ENCODE measurements at places on chromosomes 11 and 22.

DNA sequence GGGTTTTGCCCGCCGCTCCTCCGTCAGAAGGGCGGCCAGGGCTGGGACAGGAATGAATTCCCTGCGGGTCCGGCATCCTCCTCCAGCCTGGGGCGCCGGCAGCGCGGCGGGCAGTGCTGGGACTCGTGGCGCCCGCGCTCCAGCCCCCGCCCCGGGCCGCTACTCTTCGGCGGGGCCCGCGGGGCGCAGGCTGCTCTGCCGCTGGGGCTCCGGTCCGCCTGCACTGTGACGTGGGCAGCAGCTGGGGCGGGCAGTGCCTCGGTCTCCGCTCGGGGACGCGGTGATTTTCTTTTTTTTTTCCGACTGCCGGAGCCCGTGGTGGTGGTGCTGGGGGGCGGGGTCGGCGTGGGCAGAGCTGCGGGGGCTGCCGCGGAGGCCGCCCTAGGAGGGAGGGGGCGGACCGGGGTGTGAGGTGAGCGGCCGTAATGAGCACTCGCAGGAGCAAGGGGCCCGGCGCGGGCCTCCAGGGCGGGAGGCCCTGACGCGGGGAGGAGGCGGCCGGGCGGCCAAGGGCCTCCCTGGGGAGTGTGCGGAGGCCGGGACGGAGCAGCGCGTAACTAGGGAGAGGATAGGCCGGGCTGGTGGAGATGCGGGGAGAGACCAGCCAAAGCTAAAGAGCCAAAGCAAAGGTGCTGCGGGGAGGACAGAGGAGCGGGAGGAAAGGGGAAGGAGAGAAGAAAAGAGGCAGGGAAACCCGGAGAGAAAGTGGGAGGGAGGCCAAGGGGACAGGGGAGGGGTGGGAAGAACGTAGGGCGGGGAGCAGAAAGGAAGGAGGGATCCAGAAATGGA lies 73.3 kb upstream of the ZBED5 start:
- no peak for DNase-seq

DNA sequence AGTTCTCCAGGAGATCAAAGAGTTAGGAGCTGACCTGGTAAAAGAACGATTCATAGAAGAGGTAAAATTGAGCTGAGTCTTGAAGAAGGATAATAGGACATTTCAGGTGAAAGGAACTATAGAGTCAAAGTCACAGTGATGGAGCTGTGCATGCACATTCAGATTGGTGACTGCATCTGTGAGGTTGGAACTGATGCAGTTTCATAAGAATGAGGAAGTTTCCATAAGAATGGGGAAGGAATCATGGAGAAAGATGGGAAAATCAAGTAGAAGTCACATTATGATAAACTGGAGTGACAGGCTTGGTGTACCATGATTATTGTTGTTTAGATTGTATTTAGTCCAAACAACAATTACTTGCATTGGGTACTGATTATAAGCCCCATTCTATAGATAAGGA lies 232.2 kb downstream of the FAM76B start:
- no peak for DNase-seq

DNA sequence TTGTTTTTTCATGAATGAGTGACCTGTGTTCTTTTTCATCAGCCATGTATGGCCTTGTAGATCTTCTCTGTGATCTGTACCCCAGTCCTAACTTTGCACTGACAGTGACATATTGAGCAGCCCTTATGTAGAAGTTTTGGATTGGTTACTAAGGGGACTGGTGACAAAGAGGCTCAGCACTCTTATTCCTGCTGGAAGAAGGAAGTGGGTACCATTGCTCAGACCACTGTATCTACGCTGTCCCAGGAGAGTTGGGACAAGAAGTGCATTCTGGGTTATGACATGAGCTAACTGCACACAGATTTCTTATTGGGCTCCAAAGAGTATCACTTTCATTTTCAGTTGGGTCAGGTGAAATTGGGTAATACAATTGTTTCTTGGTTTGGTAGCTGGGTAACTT lies 107.8 kb upstream of the RASSF10 start:
- no peak for DNase-seq

GRCh38 chr11:35602160-35602793 lies 16.0 kb upstream of the FJX1 start:
- DNase-seq: no peak

DNA sequence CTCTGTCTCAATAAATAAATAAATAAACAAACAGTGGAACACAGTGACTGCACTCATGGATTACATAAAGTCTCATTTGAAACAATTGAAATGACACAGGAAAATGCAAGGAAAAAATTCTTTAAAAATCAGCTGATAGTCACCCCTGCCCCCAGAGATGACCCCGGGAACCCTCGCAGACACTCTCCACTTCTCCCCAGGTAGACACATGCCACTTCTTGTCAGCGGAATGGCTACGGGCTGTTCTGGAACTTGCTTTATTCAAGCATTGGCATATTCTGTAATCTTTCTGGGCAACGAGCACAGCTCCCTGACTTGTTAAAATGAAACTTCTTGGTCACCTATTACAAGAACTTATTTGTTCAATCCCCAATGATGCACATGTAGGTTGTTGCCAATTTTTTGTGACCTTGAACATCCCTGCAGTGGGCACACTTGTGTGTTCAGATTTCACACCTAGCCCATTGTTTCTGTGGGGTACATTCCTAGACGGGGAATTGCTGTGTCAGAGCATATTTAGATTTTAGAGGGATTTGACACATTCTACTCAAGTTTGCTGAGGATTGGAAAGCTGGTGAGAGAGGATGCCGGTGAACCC lies 32.8 kb downstream of the MYEOV start:
- no peak for DNase-seq

DNA sequence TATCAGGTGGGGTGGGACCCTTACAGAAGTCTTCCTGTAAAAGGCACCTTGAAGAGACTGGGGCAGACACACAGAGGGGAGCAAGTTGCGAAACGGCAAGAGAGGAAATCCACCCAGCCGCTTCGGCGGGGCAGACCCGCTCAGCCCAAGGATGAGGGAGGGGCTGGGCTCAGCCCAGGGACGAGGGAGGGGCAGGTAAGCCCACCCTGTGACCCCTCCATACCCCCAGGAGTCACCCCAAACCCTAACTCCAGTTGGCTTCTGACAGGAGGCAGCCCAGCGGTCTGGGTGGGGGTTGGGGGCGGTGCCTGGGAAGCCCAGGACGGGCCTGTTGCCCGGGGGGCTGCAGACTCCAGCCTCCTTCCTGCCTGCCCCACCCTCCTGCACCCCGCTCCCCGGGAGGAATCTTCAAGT lies 965 bp downstream of the OSBPL5 start:
- no peak for DNase-seq

- no peak for DNase-seq
Observed at GRCh38 chr11:108534274-108534882, 36.2 kb upstream of the POGLUT3 start.

DNA sequence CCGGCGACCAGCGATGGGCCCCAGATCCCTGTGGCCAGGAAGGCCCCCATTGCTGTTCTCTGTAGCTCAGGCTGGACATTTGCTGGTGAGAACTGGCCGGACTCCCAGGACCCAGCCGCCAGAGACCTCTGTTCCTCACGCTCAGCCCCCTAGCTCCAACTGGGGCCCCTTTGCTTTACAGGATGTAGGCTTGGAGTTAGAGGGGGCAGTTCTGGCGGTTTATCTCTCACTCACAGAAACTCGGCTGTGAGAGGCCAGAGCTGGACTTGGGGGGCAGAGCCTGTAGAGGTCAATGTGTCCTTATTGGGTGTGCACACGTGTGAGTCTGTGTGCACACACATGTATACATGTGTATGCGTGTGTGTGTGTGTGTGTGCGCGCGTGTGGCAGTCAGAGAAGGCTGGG lies 502 bp downstream of the SMIM38 start:
- no peak for DNase-seq

- no peak for DNase-seq
Observed at GRCh38 chr11:63767565-63768236, 874 bp downstream of the ZFTA start.

GRCh38 chr11:129248618-129249017 lies 56.5 kb upstream of the ARHGAP32 start:
- DNase-seq: peak; percentile 42

DNA sequence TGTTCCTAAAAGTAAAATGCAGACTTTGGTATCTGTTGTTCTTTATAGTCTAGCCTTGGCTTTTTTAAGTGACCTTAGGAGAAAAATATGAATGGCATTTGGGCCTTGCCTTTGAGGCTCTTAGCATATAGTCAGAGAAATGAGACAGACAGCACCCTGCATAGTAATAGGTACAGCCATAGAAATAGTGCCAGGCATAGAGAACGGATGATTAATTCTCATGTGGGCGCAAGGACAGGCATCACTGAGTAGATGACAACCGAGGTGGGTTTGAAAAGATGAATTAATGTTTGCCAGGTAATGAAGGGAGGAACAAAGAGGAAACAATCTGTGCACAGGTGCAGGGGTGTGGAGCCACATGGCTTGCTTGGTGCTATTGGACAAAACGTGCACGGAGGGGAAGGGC lies 90.5 kb downstream of the BMAL1 start:
- peak; percentile 43 for DNase-seq

DNA sequence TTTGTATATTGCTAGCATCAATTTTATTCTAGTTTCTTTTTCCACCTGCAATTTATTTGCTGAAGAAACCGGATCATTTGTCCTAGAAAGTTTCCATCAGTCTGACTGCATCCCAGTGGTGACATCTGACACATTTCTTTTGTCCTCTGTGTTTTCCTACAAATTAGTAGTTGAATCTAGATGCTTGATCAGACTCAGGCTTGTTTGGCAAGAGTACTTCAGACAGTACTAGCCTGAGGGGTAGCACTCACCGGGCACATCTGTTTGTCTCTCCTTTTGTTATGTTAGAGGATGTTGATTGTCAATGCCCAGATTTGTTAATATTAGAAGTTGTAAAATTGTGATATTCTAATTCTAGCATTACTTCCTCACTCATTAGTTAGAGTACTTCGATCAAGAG lies 204.8 kb downstream of the SWAP70 start:
- no peak for DNase-seq

DNA sequence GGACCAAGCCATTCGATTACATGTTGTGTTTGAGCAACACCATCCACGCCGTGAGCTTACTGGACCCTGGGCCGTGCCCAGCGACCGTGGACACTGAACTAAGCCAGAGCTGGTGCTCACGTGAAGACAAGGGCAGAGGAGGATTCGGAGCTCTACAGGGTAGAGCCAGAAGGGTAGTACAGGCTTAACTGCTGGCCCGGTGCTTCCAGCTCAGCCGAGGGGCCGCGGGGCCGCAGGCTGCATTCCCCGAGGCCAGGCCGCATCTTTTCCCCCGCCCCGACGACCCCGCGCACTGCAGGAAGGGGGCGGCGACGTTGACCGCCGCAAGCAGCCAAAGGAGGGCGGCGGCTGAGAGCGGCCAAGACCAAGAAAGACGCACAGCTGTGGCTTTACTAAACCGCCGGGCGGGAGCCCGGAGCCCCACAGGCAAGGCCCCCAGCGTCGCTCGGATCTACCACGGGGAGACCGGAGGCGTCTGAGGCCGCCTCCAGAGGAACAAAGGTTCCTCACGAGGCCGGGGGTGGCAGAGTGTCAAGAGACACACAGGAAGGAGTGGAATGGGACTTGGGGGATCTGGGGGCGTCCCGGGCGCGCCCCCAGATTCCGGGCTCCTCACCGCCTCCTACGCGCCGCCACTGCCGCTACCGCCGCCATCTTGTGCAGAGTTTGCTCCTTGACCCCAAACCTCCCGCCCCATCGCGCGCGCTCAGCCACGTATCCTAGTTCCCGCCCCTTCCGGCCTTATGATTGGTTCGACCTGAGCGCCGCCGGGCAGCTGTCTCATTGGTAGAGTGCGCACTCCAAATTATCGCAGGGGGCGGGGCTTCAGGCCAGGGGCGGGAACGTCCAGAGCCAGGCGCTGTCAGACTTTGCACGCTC lies at the start of gene GANAB:
GANAB (minus strand) TSS at position 668 of the 879 bp plus-strand sequence; CDS start at position 654, 14 bp downstream.
- peak; percentile 86 for DNase-seq

DNA sequence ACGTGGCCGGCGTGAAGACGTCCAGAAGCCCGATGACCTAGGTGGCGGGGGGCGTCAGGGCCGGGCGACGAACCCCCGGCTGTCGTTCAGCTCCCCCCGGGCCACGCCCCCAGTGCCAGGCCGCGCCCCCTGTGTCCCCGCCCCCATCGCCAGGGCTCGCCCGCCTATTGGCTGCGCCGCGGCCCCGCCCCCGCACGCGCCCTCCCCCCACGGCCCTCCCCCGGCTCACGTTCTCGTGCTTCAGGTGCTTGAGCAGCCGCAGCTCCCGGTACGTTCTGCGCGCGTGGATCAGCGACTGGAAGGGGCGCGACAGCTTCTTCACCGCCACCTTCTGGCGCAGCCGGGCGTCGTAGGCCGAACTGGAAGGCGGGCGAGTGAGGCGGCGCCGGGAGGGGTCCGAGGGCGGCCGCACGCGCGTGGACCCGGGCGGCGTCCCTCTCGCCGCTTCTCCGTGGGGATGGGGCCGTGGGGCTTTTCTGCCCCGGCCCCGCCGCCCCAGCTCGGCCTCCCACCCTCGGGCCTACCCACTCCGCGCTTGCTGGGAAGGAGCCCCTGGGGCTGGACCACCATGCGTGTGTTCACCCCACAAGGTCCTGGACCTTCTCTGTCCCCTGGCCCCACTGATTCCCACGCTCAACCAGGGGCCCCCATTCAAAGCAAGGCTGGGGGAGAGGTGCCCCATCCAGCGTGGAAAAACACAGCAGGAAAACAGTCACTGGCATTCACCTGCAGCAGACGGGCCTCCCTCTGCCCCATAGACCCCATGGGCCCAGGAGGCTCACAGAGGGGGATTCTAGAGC lies 2.4 kb downstream of the MAPK11 start:
- no peak for DNase-seq

GRCh38 chr22:35488513-35488912 lies 52.1 kb upstream of the RASD2 start:
- DNase-seq: no peak

- DNase-seq: peak; percentile 73
Observed at GRCh38 chr22:44309137-44309536, 3.6 kb downstream of the SHISAL1 start.

DNA sequence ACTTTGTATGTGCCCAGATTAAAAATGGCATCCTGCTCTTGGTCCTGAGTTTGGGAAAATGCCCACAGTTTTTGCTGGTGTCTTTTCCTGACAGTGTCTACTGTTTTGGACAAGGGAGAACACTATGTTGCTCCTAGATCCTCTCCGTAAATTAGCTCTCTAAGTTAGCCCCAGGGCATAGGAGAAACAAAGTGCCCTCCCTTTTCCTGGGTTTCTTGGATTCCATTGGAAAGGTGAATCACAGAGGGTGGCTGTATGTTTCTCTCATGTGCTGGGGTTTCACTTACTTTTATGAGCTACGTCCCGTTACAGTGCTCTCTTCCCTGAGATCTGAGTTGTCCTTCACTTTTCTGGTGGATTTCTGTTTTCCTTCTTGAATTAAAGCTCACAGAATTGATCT lies 782.8 kb downstream of the CNTN5 start:
- no peak for DNase-seq

- no peak for DNase-seq
Observed at GRCh38 chr22:23119494-23120414, 22.0 kb downstream of the RSPH14 start.

DNA sequence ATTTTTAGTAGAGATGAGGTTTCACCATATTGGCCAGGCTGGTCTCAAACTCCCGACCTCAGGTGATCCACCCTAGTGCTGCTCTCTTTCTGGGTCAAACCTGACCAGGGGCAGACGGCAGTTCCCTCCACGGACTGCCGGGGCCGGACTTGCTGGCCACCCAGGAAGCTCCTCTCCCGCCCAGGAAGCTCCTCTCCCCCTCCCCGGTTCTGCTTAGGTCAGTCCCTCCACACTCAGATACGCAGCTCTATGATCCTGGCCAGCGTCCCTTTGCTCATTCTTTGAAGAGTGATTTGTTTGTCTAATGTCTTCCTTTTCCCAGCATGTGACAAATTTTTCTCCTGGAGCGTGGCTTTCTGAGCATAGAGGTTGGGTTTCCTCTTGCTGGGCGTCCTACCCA lies 125.3 kb upstream of the B3GAT1 start:
- no peak for DNase-seq
